GDM1 (cell line): ENCODE measurements at places on chromosomes 2 and 18.
A peak's percentile ranks its signal among the peaks of the same experiment; 100 is the strongest.

GRCh38 chr18:54303408-54303807 is 34.1 kb downstream of the POLI start:
- DNase-seq = no peak

- no peak for DNase-seq
Measured at GRCh38 chr2:54947646-54948045, 102.6 kb downstream of the RTN4 start.

DNA sequence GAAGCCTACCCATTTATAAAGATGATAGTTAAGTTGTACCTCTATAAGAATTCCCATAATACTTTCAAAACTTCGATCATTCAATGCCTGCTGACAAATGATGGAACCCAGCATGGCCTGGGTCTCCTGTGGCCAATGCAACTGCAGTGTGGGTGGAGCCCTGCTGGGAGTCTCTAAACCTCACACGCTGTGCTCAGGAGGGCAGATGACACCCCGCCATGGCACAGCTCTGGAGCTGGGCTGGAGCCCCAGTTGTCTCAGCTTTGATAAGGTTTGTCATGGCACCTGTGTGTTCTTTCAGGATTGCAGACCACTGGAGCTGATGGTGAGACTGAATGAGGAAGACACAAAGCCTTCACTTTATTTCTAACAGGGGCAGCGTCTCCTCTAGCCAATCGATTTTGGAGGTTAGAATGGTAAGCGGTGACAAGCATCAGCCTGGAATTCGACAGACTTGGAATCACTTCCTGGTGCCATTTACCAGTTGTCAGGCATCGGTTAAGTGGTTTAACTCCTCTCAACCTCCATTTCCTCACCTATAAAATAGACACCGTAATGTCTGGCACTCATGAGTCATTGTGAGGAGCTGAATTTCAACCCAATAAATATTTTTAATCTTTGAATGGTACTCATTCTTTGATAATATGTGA is 383.6 kb upstream of the SALL3 start:
- no peak for DNase-seq

DNA sequence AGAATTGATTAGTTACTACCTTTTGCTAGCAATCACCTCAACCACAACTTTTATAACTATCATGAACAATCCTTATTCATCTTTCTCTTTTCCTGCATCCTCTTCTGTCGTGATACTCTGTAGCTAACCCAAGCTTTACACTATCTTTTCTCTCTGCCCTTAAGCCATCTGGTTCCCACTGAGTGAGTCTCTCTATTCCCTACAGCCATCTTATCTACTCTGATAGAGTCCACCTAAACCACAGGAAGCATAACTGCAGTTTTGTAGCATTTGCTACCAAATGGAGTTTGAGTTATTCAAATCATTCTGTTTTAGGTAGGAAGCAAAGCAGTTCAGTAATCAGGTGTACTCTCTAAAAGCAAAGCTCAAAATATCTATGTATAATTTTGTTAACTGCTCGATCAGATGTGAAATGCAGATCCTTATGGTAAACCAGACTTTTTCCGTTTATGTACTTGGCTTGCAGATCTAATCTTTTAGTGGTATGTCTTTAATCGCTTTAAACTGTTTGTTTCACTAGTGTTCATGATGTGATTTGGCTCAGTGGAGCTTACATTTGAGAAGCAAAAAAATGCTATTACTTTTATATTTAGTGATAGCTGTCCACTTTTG is 91.0 kb downstream of the CSRNP3 start:
- DNase-seq = no peak

DNA sequence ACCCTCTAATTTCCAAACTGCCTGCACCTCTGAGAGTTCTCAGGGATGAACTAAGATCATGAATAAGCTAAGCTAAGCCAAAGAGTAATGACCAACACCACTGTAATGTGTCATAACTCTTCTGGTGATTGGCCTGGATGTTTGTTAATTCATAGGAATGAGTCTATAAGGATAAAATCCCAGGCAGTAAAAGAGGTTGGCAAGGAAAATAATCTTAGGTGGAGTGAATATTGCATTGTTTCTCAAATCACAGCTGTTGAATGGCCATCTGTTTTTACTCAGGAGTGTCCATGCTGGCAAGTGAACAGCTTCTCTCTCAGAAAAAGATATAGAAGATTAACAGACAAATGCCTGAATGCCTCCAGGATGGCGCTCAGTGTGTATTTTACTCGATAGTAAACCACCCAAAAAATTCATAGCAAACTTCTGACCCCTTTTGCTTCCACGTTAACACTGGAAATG is 60.8 kb upstream of the GLS start:
- no peak for DNase-seq

DNA sequence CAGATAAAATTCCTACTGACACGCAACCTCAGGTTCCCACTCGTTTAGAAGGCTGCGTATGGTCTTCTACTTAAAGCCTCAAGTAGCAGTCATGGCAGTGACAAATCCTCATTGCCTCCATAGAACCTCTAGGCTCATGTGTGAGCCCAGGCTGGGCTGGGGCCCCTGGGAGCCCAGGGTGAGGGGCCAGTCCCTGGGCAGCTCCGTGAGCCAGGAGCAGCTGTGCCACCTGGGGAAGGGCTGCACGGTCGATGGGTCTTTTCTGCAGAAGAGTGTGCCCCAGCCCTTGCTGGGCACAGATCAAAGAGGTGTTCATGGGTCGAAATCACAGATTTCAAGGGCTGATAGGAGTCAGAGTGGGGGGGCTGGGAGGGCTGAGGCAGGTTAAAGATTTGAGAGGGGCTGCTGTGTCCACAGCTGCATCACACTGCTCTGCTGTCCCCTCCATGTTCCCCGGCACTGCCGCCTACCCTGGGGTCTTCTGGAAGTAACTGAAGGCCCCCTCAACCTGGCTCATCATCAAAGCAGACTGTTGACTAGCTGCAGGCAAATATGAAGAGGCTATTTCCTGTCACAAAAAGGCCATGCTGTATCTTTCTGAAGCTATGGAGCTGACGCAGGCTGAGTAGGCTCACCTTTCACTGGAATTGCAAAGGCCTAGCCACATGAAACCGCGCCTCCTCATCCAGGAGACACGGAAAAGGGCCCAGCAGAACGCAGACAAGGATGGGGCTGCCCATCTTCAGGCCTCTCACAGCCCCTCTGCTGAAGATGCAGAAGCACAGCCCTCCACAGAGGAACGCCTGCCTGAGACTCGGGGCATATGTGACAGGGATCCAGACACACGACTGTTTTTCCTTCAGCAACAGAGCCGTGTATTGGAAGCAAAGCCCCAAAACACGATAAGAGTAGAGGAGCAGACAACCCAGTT is 35.7 kb upstream of the ALPP start:
- DNase-seq = no peak

- DNase-seq = no peak
Measured at GRCh38 chr2:3488855-3489763, 30.2 kb downstream of the ADI1 start.

DNA sequence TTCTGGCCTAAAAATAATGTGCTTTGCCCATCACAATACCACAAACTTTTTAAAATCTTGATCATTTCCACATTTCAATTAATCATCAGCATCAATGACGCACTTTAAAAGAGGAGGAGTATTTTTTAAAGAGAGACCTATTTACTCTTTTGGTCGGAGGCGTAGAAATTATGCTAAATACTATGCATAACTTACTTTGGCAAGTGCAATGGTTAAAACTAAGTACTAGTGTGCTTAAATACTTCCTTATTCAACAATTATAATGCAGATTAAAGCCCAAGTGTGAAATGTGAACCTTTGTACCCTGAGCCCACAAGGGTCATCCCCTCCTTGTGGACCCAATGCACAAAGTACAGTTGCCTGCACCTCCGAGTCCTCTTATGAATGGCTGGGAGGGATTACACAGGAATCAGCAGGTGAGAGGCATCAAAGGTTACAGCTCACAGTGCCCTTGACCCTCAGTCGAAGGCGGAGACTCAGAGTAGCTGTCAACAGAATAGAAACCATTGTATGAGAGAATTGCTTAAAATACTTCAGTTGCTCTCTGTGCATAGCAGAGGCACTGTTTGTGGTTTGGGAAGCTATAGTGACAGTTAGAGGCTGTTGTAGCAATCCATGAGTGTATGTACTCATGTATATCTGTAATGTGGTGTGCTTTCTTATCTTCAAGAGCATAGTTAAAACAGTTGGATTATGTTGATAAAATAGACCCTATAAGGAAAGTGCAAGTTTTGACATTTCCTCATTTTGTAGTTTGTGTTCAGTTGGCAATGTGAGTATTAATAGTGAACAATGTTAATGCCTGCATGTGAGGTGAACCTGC is 151.7 kb upstream of the ITGA4 start:
- peak; percentile 88 for DNase-seq

- no peak for DNase-seq
Measured at GRCh38 chr18:35721431-35722081, 140.0 kb downstream of the GALNT1 start.

GRCh38 chr2:209553913-209554312 is 130.1 kb downstream of the MAP2 start:
- DNase-seq = no peak

DNA sequence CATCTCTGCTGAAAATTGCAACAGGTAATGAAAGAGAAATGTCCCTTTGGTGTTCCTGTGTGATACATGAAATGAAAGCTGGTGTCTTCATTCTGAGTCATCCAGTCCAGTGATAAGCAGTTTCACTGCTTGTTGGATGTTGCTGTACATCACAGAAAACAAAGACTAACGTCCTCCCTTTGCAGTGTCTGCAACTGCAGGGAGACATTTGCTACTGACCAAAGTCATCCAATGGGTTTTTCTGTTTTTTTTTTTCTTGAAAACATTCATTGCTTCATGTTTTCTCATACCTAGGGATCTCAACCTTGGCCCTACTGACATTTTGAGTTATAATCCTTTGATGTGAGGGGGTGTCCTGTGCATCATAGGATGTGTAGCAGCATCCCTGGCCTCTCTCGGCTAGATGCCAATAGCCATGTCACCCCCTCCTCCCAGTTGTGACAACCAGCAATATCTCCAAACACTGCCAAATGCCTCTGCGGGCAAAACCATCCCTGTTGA is 63.6 kb upstream of the FZD5 start:
- DNase-seq = no peak

GRCh38 chr2:96931966-96932365 is 54.4 kb downstream of the FAM178B start:
- no peak for DNase-seq

- no peak for DNase-seq
Measured at GRCh38 chr2:32678825-32679224, 51.0 kb downstream of the TTC27 start.

- no peak for DNase-seq
Measured at GRCh38 chr2:7660816-7661215, 743.6 kb downstream of the RNF144A start.

DNA sequence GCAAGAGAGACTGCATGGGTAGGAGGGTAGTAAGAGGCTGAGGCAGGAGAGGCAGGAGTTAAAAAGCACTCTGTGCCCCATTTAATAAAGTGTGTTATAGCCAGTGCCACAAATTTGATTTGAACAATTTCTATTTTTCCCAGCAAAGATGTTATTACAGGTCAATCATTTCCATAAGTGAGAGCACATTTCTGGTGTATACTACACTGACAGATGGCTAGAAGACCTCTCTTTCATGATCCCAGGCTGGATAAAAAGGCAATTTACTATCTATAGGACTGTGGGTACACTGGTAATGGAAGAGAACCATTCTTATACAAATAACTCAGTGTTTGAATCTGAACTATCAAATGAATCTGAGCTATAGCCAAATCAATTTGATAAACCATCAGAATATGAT is 176.2 kb downstream of the FSHR start:
- DNase-seq = no peak

- DNase-seq = no peak
Measured at GRCh38 chr2:114546531-114546930, 104.1 kb downstream of the DPP10 start.
